ENCODE measurements at places on chromosomes 5 and 9. TPM values are rescaled to one million over a fixed set of nuclear protein-coding genes. Genes with fewer than 3 reads are reported as not detected.

- peak; percentile 67 for DNase-seq
- no peaks in the 10 kb centered on the region for H3K27me3 ChIP-seq
- H3K4me1 ChIP-seq, result peaks cover 54% of the 10 kb centered on the region
- peak overlapping the region; percentile 91 for H3K27ac ChIP-seq
- peak overlapping the region; percentile 70 for H3K4me3 ChIP-seq
- peaks cover 46% of the 10 kb centered on the region for H3K36me3 ChIP-seq
These were observed 5.8 kb downstream of the TMEM268 start for GRCh38 chr9:114616684-114617520.

The SEMA6A gene
- 0.24 TPM for total RNA-seq

GRCh38 chr9:81264516-81264915 lies 424.8 kb downstream of the TLE1 start:
- DNase-seq, result no peak
- H3K36me3 ChIP-seq, result no peaks in the 10 kb centered on the region
- no peak overlapping the region for H3K4me3 ChIP-seq
- H3K27me3 ChIP-seq, result no peaks in the 10 kb centered on the region

- peaks cover 7% of the 10 kb centered on the region for H3K4me1 ChIP-seq
- H3K4me3 ChIP-seq, result no peak overlapping the region
- peaks cover 73% of the 10 kb centered on the region for H3K36me3 ChIP-seq
- no peak overlapping the region for H3K27ac ChIP-seq
These were observed 78.5 kb downstream of the ERCC6L2 start for GRCh38 chr9:95953986-95954385.

DNA sequence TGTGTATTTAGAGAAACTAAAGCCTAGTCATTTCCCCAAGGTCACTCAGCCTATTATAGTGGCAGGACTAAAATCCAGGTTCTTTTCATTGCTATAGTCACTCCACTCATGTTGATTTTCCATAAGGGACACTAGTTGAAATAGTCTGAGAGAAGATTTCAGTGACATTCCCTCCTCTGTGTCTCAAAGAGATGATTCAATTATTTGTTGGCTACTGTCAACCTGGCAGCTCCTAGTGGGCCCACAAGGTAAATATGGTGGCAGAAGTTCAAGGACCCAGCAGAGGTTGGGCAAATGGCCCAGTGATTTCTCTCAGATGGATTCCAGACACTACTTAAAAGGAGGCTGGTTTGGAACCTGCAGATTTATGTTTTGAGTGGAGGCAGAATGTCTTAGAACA lies 48.1 kb downstream of the G3BP1 start:
- H3K4me1 ChIP-seq, result no peaks in the 10 kb centered on the region
- H3K36me3 ChIP-seq, result peaks cover 11% of the 10 kb centered on the region
- no peaks in the 10 kb centered on the region for H3K27me3 ChIP-seq
- H3K27ac ChIP-seq, result no peak overlapping the region
- no peak for DNase-seq
- no peak overlapping the region for H3K4me3 ChIP-seq

DNA sequence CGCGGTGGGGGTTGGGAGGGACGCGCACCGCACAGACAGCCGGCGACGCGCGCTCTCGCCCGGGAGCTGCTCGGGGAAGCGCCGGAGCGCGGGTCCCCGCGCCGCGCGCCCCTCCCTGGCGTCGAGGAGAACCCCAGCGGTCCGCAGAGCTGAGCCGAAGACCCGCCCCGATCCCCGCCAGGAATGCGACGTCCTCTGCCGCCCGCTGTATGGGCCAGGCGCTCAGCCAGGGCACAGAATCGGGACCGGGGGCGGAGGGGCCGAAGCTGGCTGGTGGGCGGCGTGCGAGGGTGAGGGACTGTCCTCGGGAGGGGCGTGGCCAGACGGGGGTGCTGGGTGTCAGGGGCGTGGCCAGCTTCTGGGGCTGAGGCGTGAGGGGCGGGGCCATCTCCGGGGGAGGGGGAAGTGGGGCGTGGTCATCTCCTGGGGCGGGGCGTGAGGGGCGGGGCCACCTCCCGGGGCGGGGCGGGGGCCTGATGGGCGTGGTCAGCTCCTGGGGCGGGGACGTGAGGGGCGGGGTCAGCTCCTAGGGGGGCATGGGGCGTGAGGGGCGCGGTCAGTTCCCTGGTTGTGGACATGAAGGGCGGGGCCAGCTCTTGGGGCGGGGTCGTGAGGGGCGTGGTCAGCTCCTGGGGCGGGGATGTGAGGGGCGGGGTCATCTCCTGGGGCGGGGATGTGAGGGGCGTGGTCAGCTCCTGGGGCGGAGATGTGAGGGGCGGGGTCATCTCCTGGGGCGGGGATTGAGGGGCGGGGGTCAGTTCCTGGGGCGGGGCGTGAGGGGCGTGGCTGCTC lies 965 bp downstream of the PTGDS start:
- H3K4me1 ChIP-seq, result peaks cover 7% of the 10 kb centered on the region
- no peaks in the 10 kb centered on the region for H3K36me3 ChIP-seq
- no peak overlapping the region for H3K4me3 ChIP-seq

DNA sequence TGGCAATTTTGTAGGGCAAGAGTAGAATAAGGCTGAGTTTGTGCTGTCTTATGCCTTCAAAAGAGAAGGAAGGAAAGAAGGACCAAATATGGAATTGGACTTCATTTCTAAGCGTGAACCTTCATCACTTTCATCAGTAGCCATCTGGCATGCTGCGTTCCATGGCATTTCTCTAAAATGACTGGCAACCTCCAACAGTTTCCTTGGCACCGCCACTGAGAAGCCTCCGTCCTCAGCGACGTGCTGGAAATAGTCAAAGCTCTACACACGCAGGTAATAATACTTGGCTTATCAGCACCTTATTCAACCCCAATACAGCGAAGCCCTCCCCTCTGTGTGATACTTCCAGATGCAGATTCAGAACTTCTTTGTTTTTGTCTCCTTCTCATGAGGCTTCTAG lies 169.7 kb upstream of the CD180 start:
- no peaks in the 10 kb centered on the region for H3K4me1 ChIP-seq
- peaks cover 6% of the 10 kb centered on the region for H3K27me3 ChIP-seq
- DNase-seq, result no peak
- H3K27ac ChIP-seq, result no peak overlapping the region
- H3K36me3 ChIP-seq, result no peaks in the 10 kb centered on the region

DNA sequence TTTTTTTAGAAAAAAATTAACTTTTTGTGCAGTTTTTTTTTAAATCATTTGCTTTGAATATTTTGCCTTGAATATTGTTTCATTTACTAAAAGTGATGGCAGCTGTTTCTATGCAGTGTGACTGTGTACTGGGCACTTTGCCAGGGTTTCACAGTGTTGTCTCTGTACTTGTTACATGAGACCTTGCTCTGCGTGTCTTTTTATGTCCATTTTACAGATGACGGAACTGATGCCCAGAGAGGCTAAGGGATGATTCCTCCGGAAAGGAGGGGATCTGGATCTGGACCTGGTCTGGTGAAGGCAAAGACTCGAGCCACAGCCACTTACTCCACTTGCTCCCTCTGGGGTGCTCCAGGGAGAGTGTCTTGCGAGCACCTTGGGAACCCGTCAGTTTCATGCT lies 124.8 kb upstream of the PTCH1 start:
- DNase-seq, result no peak
- no peak overlapping the region for H3K27ac ChIP-seq
- no peak overlapping the region for H3K4me3 ChIP-seq
- H3K4me1 ChIP-seq, result no peaks in the 10 kb centered on the region
- peaks cover 14% of the 10 kb centered on the region for H3K27me3 ChIP-seq

The ZNG1E gene
- 60.7 TPM for total RNA-seq

The BTNL8 gene
- not detected for total RNA-seq

DNA sequence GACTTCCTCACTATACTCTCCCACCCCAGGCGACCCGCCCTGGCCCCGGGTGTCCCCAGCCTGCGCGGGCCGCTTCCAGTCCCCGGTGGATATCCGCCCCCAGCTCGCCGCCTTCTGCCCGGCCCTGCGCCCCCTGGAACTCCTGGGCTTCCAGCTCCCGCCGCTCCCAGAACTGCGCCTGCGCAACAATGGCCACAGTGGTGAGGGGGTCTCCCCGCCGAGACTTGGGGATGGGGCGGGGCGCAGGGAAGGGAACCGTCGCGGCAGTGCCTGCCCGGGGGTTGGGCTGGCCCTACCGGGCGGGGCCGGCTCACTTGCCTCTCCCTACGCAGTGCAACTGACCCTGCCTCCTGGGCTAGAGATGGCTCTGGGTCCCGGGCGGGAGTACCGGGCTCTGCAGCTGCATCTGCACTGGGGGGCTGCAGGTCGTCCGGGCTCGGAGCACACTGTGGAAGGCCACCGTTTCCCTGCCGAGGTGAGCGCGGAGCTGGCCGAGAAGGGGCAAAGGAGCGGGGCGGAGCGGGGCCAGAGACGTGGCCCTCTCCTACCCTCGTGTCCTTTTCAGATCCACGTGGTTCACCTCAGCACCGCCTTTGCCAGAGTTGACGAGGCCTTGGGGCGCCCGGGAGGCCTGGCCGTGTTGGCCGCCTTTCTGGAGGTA lies 2.1 kb downstream of the CA9 start:
- no peaks in the 10 kb centered on the region for H3K36me3 ChIP-seq
- H3K27me3 ChIP-seq, result peaks cover 31% of the 10 kb centered on the region
- no peak overlapping the region for H3K27ac ChIP-seq
- H3K4me3 ChIP-seq, result peak overlapping the region; percentile 56
- DNase-seq, result peak; percentile 74

GRCh38 chr5:53825926-53826325 lies 265.5 kb downstream of the NDUFS4 start:
- H3K27me3 ChIP-seq, result no peaks in the 10 kb centered on the region
- no peaks in the 10 kb centered on the region for H3K4me1 ChIP-seq
- no peak overlapping the region for H3K4me3 ChIP-seq

- no peaks in the 10 kb centered on the region for H3K36me3 ChIP-seq
- no peaks in the 10 kb centered on the region for H3K27me3 ChIP-seq
- H3K27ac ChIP-seq, result no peak overlapping the region
- H3K4me3 ChIP-seq, result no peak overlapping the region
These were observed 144.6 kb upstream of the MRPS30 start for GRCh38 chr5:44663991-44664710.

GRCh38 chr5:175470781-175471180 lies 7.6 kb upstream of the SFXN1 start:
- no peak overlapping the region for H3K27ac ChIP-seq
- H3K27me3 ChIP-seq, result peaks cover 11% of the 10 kb centered on the region
- H3K4me3 ChIP-seq, result no peak overlapping the region
- DNase-seq, result no peak
- H3K4me1 ChIP-seq, result peaks cover 8% of the 10 kb centered on the region

The CFAP157 gene
- total RNA-seq, result not detected

DNA sequence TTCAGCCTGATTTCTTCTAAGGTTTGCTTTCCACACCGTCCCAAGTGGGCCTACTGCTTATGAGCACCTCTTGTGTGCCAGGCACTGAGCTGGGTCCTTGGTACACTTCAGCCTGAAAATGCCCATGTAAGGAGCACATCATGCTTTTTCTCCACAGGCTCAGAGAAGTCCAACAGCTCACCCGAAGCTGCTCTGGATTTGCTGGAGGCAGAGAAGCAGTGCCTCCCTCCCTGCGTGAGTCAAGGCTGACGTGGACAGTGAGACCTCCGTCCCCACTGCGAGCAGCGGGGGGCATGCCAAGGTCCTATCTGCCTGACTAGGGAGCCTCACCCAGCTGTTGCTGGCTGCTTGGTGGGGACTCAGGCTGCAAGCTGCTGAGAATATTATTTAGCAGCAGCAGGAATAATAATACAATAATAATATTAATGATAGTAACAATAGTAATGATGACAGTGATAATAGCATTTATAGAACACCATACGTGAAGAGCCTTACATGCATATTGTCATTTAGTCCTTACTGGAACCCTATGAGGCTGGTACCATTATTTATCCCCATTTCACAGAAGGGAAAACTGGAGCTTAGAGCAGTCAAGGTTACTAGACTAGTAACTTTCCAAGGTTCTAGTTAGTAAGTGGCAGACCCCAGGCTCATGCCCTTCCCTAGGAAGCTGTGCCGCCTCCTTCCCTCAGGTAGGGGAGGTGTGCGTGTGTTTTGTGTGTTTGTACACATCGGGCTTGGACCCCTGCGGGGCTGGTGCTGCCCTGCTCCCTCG lies 194.8 kb downstream of the HSPA4 start:
- no peak for DNase-seq
- H3K4me3 ChIP-seq, result no peak overlapping the region
- no peak overlapping the region for H3K27ac ChIP-seq
- peaks cover 12% of the 10 kb centered on the region for H3K4me1 ChIP-seq
- H3K27me3 ChIP-seq, result no peaks in the 10 kb centered on the region
- H3K36me3 ChIP-seq, result no peaks in the 10 kb centered on the region

- no peak overlapping the region for H3K27ac ChIP-seq
- peak; percentile 90 for DNase-seq
- H3K36me3 ChIP-seq, result peaks cover 8% of the 10 kb centered on the region
These were observed 33.5 kb downstream of the SPEF2 start for GRCh38 chr5:35651002-35651756.

DNA sequence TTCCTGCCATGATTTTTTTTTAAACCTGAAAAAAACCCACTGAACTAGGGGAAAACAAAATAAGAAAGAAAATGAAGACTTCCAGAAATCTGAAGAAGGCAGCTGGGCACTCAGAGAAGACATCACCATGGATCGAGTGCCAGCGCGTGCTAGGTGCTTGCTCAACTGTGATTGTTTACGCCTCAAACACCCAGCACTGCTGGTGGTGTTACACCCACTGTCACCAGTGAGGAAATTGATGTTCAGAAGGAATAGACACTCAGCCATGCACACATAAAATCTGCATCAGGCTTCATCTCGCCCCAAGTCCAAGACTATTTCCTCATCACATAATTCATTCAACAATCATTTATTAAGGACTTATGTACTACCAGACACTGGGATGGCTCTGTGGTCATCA lies 82.1 kb downstream of the HRH2 start:
- H3K4me3 ChIP-seq, result no peak overlapping the region
- no peak overlapping the region for H3K27ac ChIP-seq
- no peaks in the 10 kb centered on the region for H3K4me1 ChIP-seq
- DNase-seq, result no peak

DNA sequence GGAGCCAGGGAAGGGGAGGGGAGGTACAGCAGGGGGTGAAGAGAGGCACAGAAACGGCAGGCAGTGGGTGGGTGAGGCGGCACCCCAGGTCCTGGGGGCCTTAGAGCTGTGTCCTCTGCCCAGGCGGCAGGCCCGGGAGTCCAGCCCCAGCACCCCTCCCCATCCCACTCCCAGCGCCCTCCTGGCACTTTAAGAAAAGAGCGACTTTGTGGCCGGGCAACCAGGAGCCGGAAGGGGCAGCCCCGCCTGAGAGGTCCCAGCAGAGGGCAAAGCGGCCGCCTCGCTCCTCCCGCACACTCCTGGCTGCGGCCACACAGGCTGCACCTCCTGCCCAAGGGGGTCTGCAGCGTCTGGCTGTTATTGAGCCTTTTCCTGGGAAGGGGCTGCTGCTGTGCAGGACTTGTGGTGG lies 42.6 kb downstream of the NACC2 start:
- H3K27me3 ChIP-seq, result peaks cover 4% of the 10 kb centered on the region
- H3K27ac ChIP-seq, result no peak overlapping the region
- no peaks in the 10 kb centered on the region for H3K36me3 ChIP-seq
- no peak overlapping the region for H3K4me3 ChIP-seq
- no peak for DNase-seq

DNA sequence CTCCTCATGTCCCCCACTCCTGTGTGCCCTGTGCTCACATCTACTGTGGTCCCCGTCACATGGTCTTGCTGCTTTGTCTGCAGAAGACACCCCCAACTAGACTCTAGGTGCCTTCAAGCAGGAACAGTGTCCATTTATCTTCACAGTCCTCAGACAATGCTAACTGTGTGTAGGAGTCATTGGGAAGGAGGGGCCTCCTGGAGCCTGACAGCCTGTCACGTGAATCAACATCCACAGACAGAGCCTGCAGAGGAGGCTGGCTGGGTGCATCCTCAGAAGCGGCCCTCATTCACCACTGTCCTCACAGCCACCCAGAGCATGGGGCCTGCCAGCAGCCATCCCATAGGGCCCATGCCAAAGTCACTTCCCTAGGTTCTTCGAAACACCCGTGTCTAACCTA lies 98.7 kb downstream of the MED10 start:
- H3K27ac ChIP-seq, result peak overlapping the region; percentile 21
- no peak for DNase-seq
- peaks cover 2% of the 10 kb centered on the region for H3K27me3 ChIP-seq
- no peaks in the 10 kb centered on the region for H3K36me3 ChIP-seq
- H3K4me1 ChIP-seq, result peaks cover 18% of the 10 kb centered on the region

The GAS1 gene
- 0.14 TPM for total RNA-seq

All from activated CD4-positive, alpha-beta T cell treated with anti-CD3 and anti-CD28 coated beads, Interleukin-2, amount 10 ng/mL, durations not matched to agents 24 days and 14 days (primary cell).